ENCODE measurements at places on chromosomes 5 and 9. TPM values are rescaled to one million over a fixed set of nuclear protein-coding genes. Genes with fewer than 3 reads are reported as not detected.

The KIF24 gene
- 2.8 TPM for total RNA-seq

The FBP2 gene
- total RNA-seq = not detected

The GFI1B gene
- not detected for total RNA-seq

The KCNIP1 gene
- total RNA-seq = not detected

The SEMA6A gene
- 8.9 TPM for total RNA-seq

The OTP gene
- not detected for total RNA-seq

The ISOC1 gene
- total RNA-seq = 18.8 TPM

The GOLPH3 gene
- total RNA-seq = 88.1 TPM

The PCDHB12 gene
- 0.72 TPM for total RNA-seq

The MPDZ gene
- 28.0 TPM for total RNA-seq

The ALG2 gene
- 61.6 TPM for total RNA-seq

The ODF2 gene
- 36.0 TPM for total RNA-seq

The STPG3 gene
- not detected for total RNA-seq

The CDKN2A gene
- 8.7 TPM for total RNA-seq

The CCL28 gene
- 2.9 TPM for total RNA-seq

Data from cardiac atrium fibroblast (primary cell).